ENCODE measurements at places on chromosomes 13 and 19.

GRCh38 chr19:56993851-56994250 is 125.9 kb upstream of the USP29 start:
- no peak for DNase-seq

- DNase-seq = peak; percentile 29
These were observed 1.7 kb downstream of the ERCC5 start for GRCh38 chr13:102847272-102848234.

DNA sequence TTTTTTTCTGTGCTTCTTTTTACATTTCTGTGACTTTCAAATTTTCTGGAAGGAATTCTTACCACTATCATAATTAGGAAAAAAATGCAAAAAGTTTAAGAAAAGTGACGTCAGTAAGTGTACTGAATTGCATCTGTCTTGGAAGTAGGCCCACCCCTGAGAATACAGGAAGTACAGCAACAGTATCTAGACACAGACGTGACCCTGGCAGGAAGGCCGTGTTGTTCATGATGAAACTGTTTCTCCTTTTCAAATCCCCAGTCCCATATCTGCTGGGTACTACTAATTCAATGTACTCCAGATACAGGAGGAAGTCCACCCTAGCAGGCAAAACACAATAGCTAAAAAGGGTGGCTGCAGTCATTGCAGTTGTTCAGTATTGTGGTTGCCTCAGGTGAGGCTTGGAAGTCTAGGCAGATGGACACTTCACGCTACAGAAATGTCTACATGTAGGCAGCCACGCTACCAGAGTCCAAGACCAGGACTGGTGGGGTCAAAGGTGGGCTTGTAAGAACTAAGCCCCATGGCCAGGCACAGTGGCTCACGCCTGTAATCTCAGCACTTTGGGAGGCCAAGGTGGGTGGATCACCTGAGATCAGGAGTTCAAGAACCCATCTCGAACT is 49.6 kb upstream of the MED4 start:
- DNase-seq = peak; percentile 41

DNA sequence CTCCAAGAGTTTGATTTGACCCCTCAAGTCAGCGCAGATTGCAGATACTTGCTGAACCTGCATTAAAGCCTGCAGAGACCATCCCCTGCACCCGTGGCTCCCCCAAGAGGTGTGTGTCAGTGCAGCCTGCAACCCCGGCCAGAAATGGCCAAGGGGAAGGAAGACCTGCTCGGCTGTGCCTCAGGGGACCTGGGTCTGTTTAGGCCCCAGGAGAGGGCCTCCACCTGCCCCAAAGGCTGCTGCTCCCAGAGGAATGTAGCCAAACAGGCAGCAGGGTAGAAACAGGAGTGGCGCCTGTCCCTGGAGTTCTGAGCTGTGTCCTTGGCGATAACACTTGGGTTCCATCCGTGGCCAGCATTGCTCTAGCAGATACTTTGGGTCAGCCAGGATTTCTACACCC is 8.0 kb downstream of the POP4 start:
- DNase-seq = no peak

- DNase-seq = no peak
These were observed 144.9 kb upstream of the ZNF507 start for GRCh38 chr19:32200312-32201038.

GRCh38 chr13:77779552-77780272 is 82.2 kb downstream of the SLAIN1 start:
- DNase-seq = peak; percentile 50

DNA sequence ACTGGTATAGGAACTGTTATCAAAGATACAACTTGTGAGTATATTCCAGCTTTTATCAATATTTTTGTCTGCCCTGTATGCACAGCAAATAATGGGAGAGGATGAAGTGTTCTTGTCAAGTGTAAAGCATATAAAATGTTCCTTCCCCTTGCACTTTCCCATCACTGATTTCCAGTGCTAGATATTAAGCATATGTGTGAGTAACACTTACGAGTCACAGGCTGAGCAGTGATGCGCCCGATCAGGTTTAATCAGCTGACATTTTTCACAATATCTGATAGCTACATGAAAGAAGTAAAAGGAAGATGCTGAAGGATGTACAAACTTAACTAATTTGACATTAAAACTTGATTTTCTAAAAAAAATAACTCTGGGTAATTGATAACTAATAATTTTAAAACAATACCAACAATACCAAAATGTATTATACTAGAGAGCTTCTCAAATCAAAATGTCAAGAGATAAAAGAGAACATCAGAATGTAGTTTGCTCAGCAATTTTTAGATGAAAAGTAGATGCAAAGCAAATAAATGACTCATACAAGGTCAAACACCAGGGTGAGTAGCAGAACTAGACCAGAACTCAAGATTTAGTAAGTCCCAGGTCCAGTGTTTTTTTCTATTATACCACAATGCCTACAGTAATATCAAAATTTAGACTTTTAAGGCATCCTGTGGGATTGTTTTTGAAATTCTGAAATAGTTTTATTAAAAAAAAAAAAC is 56.4 kb downstream of the ZDHHC20 start:
- peak; percentile 32 for DNase-seq

GRCh38 chr13:107642831-107643230 is 572.5 kb downstream of the LIG4 start:
- DNase-seq = no peak

GRCh38 chr19:56099638-56100539 is 21.2 kb downstream of the ZNF787 start:
- DNase-seq = no peak

GRCh38 chr13:22757530-22758120 is 423.2 kb upstream of the SGCG start:
- no peak for DNase-seq

- DNase-seq = no peak
These were observed 5.8 kb upstream of the HSPH1 start for GRCh38 chr13:31167490-31167889.

GRCh38 chr13:51481656-51482055 is 28.8 kb upstream of the INTS6 start:
- no peak for DNase-seq

DNA sequence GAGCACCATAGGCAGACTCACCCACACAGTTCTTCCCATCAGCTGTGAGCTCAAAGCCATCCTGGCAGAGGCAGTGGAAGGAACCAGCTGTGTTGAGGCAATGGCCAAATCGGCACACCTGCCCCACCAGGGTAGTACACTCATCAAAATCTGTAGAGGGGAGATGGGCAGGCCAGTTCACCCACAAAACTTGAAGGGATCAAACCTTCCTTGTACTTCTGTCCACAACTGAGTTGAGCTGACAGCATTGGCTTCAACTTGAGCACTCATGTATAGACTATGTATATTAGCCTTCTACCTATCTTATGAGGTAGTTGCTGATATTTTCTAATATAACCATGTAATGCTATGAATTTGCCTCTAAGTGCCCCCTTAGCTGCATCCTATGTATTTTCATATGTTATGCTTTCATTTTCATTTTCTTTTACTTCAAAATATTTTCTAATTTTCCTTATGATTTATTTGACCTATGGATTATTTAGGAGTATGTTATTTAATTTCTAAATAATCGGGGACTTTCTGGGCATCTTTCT is 42.9 kb downstream of the CCL25 start:
- no peak for DNase-seq

DNA sequence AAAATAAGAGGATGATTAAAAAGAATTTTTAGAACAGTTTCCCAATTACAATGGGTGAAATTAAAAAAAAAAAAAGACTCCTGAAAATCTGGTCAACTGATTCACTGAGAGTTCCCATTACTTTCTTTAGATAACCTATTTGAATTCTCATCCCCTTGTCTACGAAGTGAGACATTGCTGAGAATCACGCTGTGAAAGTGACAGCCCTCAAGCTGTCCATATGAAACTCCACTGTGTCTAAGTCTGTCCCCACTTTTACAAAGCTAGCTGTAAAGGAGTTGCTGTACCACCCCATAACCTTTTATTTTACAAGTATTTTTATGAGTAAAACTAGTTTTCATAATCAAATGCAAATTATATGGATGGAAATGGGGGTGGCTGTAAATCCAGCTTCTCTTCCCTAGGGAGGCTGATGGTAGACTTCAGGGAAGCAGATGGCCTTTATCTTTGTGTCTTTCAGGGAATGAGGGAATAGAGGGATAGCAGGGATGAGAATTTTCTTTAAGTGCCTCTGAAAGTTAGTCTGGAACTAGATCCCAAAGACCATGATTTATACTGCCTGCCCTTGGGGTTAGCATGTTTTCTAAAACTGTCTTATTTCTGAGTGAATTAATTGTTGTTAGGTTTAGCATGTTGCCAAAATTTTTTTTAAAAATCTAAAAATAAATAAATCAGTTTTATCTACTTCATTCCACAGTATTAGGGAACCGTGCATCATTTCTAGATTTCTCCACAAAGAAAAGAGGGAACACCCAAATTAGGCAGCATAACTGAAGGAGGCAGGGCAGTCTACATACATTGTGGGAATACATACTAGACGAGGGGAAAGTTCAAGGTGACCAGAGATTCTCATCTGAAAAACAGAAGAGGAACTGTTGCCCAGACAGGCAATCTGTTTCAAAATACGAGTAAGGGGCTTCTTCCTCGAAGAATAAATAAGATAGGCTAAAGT is 1219.1 kb downstream of the UQCRFS1 start:
- no peak for DNase-seq

DNA sequence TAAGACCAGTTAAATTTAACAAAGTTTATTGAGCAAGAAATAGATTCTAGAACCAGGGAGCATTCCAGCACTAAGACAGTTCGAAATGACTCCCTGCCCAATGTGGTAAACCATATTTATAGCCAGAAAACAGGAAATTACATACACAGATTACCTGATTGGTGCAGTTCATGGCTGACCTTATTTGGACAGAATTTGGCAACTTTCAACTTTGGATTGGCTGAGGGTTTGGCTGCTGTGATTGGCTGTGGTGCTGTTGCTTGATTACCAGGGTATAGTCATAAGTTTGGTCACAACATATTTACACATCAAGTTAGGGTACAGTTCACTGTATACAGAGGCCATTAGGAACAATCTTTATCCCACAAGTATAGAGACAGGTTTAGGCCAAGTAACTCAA is 984.8 kb upstream of the MIR17HG start:
- DNase-seq = peak; percentile 15

- DNase-seq = no peak
These were observed 4.3 kb upstream of the RNASEH2B start for GRCh38 chr13:50905256-50905655.

DNA sequence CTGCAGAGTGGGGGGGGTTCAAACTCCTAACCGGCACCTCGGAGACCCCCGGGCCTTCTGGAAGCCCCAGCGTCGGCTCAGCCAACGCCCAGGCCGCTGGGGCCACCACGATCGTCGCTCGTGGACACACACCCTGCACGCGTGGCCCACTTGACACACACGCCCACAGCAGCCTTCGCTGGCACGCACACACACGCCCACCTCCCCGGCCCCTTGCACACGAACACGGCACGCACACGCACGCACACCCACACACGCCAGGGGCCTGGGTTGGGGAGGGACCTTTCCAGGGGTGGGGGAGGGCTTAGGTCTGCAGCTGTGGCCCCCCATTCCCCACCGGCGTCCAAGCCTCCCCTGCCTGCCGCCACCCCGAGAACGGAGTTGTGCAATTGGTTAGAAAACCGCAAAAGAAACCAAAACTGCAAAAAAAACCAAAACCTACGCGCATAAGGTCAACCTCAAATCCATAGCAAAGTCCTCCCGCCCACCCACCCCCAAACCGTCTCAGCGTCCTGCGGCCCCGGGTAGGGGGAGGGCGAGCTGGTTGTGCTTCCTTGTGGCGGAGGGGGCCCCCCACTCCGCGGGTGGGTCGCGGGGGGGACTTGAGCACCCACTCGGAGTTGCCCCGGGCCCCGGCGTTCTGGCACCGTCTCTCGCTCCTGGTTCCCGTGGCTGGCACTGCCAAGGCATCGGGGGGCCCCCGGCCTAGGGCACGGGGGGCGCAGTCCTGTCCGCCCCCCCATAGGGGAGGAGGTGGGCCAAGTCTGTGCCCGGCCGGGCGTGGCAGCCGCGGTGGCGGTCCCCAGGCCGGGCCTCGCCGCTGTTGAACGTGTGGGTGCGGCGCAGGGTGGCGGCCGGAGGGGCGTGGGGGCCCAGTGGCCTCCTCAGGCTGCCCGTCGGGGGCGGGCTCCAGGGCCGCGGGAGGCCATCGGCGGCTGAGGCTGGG is 3.3 kb upstream of the LRG1 start:
- no peak for DNase-seq

GRCh38 chr13:84445776-84446175 is 563.5 kb upstream of the SLITRK1 start:
- DNase-seq = peak; percentile 77

DNA sequence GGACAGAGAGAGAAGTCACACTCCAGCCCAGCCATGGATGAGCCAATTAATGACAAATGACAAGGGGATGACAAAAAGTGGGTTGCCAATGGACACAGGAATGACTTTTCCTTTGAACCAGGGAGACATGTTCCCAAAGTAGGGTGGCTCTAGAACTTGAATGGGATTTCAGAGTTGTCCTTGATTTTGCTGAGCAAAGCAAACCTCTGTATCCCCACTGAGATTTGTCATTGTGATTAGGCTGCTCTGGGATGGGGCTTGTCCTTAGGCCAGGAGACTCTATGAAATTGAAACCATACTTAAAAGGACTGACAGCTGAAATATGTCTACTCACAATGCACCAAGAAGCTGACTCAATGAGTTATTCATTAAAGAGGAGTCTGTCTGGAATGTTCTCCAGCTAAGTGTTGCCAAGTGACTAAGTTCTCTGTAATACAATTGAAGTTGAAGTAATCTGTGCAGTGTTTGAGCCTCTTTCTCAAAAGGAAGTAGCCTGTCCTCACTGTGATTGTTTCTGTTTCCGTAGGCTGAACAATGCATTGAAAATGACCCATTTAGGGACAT is 69.0 kb upstream of the PCDH9 start:
- peak; percentile 86 for DNase-seq

GRCh38 chr13:52793515-52794061 is 54.0 kb upstream of the CNMD start:
- DNase-seq = no peak

GRCh38 chr13:30905932-30906383 is at the start of gene MEDAG:
Gene MEDAG, plus strand, starts transcription at chr13:30906271. Its CDS starts 245 bp downstream, at chr13:30906516.
- DNase-seq = peak; percentile 72

GRCh38 chr19:3201072-3201700 is 15.5 kb downstream of the NCLN start:
- no peak for DNase-seq

- peak; percentile 58 for DNase-seq
These were observed 249.6 kb downstream of the TSHZ3 start for GRCh38 chr19:31099515-31100205.

DNA sequence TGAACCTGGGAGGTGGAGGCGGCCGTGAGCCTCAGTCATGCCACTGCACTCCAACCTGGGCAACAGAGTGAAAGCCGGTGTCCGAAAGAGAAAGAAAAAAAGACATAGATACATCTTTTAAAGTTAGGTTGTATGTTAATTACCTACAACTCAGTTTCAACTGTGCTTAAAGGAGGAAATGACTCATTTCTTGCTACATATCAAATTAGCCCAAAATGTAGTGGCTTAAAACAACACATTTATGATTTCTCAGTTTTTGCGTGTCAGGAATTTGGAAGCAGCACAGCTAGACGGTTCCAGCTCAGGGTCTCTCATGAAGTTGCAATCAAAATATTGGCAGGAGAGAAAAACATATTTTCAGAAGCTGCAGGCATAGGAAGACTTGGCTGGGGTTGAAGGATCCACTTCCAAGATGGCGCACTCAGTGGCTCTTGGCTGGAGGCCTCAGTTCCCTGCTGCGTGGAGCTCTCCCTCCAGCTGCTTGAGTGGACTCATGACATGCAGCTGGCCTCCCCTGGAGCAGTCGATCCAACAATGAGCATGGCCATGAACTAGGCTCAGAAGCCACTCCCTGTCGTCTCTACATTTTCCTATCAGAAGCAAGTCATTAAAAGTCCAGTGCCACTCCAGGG is 7.1 kb downstream of the LDLR start:
- DNase-seq = peak; percentile 71

- DNase-seq = peak; percentile 95
These were observed 25.8 kb upstream of the NANOS3 start for GRCh38 chr19:13850910-13851733.

All from fibroblast of skin of right quadriceps (primary cell).